SJSA1 (cell line): ENCODE measurements at places on chromosomes 2 and 18.

DNA sequence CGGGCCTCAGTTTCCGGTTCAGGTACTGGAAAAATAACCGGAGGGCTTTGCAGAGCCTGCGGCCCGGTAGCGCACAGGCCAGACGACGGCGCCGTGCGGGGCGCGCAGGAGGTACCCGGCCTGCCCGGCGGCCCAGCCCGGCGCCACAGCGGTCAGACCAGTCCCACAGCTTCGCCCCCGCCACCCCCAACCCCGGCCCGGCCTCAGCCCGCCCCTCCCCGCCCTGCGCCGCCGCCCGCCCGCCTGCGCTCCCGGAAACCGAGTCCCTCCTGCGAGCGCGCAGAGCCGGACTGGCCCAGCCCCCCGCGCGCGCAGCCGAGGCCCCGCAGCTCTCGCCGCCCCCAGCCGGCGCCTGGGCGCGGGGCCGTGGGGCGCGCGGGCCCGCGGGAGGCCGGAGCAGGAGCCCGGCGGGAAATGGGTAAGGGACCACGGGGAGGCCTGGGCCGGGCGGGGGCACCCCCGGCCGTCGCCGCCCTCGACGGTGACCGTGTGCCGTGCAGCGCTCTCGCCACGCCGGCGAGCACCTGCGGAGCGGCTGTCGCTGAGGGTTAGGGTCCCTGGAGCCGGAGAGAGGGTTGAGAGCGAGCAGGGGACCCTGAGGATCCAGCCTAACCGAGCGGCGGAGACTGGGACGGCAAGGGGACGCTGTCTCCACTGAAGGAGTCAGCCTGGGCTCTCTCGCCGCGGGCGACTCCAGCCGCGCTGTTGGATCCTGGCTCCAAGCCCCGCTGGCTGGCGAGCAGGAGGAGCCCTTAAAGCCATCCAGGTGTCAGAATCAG is 16.5 kb upstream of the PSD4 start:
- no peak for DNase-seq

DNA sequence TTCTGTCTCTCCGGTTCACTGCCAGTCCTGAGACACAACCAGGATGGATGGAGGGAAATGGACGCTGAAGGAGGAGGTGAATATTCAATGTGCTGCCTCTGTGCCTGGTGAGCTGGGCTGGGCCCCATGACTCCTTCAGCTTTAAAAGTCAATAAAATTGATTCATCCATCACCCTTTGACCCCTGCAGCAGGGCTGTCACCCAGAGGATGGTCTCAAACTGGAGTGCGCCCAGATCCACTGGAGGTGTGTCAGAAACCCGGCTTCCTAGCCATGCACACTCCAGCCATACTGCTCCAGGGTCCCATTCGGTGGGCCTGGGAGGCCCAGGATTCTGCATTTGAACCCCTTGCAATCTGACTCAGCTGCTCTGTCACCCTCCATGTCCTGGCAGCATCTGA is 94.1 kb upstream of the BOD1L2 start:
- DNase-seq = no peak

DNA sequence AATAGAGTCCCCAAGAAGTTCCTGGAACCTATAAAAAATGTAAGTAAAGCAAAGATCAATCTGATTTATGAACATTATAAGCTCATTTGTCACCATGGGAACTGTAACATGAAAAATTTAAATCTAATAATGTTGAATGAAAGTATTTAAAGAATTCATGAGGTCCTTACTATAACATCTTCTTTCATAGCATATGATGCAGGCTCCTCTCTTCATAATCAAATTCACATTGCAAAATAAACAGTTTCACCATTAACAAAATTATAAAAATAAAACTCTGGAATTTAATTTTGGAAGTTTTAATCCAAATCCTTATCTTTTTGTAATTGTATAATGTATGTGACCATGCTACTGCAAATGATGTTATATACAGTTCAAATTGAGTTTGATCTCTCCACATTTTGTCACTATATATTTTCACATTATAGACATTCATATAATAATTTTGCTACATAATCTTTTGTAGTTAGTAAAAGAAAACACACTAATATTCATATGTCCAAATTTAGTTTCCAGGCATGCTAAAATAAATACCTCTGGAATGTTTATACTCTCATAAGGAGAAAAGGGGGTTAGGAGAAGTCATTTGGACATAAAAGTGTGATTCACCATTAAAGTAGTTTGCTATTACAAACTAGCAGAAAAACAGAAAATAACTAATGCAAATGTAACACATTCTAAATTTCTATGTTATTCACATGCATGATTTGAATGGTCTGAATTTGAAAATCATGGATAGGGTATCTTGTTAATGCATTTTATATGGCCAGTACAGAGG is 954.1 kb downstream of the DSC3 start:
- DNase-seq = no peak

DNA sequence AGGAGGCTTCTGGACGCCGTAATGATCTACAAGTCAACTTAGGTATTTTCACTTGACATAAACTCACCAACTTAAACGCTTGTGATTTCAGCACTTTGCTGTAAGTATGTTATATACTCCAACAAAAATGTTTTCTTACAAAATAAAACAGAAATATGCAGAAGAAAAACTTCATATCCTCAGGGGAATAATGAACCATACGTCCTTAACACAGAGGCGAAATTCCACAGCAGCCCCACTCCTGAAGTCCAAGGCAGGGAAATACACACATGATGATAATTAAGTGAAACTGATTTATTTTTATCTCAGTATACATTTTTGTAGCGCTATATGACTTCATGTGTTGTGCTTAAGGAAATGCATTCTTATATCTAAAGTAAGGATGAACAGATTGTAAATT is 335.4 kb upstream of the VWC2L start:
- no peak for DNase-seq

- DNase-seq = peak; percentile 73
Measured at GRCh38 chr2:214019229-214019972, 391.5 kb upstream of the VWC2L start.

DNA sequence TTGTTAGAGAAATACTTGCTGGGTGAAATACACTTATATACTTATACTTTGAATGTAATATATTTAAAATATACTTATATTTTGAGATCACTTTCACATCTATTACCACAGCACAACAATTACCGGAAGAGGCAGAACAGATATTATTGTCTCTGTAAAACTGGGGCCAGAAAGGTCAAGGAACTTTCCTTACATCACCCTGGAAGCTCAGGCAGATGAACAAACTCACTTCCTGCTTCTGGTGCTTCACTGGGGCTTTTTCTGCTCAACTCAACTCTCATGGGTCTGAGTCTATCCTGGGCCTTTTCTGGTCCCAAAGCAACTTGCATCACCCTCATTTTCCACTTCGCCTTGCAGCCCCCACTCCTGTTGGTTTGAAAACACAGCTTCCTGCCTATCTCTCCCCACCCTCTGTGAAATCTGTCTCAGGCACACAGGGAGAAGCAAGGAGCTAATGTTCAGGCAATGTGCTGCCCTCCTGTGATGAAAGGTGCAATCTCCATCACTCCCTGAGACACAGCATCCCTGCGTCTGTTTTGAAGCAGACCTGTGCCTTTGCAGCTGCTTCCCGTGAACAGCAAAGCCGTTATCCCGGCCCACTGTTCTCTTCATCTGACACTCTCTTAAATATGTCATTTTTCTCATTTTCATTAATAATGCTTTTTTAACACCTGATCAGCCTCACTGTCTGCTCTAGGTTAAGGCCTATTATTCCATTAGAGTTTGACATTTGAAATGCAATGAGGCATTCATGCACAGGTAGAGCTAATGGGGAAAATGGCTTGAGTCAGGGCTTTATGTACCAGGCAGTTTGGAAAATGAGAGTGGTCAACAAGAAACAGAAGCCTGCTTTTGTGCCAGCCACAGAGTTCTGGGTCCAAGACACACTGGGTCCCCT is 251.9 kb upstream of the CHAC2 start:
- DNase-seq = no peak

DNA sequence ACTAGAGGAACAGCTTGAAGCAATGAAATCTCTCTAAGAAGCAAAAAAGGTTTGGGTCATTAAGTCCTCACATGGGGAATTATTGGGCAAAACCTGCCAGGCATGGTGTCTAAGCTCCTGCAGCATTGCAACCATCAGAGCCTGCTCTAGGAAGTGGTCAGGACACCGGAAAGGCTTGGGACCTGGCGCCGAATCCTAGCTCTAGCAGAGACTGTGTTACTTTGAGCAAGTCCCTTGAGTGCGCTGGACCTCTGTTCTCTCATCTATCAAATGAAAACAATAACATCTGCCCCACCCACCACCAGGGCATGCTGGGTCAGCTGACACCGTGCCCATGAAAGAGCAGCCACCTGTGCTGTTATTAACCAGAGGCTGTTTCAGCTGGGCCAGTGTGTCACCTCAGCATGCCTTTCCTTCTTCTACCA is 6.3 kb downstream of the TMEM127 start:
- DNase-seq = no peak
